ENCODE measurements at places on chromosomes 5 and 9.

GRCh38 chr9:20292002-20292401 is 330.3 kb downstream of the MLLT3 start:
- no peak for DNase-seq

GRCh38 chr5:14129123-14129522 is 14.0 kb upstream of the TRIO start:
- DNase-seq = no peak

GRCh38 chr9:2159521-2160454 is 144.6 kb downstream of the SMARCA2 start:
- no peak for DNase-seq

DNA sequence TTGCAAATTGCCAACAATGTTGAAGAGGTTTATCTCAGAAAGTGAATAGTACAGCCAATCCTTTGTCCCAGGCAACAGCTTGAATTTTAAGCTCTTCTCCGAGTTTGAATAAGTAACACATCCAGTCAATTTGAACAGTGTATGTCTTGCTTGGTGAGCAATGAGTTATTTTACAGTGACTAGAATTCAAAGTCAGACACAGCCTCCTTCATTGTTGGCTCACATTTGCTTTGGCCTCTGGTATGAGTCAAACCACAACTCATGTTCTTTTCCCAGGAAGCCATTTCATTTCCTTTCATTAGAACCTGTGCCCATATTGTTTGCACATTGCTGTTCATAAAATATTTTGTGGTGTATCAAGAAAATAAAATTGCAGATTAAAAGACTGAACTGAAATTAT is 622.0 kb upstream of the DAB2 start:
- DNase-seq = no peak

DNA sequence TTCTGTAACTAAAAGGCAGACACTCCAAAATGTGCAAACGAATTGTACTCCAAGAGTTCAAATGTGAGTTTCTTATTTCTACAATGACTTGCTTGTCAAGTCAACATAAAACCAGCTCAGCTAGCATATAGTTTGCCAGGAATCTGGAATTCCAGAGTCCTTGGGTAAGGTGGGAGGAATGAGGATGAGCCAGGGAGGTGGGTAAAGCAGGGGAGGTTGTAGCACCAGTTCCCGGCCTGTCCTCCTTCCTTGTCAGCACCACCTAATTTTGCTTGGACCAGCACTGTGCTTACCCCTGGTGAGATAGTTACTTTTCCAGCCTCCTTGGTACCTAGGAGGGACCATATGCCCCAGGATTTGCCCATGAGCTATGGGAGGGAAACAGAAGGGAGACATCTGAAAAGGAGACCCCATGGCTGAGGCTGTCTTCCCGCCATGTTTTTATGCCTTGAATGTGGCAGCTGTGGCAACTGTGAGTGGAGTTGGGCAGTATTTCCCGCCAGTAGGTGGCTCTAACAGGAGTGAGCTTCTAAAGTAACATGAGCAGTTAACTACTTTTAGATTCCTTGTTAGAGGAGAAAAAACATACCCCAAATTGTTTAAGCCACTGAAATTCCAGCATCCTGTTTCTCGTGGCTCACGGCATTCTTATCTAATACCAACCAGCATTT is 302.5 kb downstream of the TENT4A start:
- DNase-seq = no peak

DNA sequence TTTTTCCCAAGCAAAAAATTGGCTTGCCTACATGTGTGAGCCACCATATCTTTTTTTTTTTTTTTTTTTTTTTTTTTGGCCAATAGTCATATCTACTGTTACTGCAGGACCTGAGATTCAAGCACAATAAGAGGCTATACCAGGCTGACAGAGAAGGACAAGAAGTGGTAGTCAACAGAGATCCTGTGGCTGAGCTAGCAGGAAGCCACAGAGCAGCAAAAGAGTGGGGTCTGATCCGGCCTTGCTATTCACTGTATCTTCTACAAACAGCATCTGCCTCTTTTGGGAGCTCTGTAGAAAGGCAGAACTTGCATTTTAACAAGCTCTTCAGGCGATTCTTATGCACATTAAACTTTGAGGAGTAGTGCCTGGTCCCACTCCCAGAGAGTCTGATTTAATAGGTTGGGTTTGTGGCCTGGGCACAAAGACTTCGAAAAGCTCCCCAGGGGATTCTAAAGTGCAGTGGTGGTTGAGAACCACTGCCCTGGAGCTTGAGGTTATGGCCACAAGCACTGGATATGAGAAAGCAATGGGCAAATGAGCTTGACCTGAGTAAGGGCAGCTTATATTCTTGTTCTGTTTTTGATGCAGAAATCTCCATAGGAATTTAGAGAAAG is 162.8 kb downstream of the PIK3R1 start:
- DNase-seq = no peak

- DNase-seq = no peak
Measured at GRCh38 chr5:23234197-23234596, 273.2 kb upstream of the PRDM9 start.

DNA sequence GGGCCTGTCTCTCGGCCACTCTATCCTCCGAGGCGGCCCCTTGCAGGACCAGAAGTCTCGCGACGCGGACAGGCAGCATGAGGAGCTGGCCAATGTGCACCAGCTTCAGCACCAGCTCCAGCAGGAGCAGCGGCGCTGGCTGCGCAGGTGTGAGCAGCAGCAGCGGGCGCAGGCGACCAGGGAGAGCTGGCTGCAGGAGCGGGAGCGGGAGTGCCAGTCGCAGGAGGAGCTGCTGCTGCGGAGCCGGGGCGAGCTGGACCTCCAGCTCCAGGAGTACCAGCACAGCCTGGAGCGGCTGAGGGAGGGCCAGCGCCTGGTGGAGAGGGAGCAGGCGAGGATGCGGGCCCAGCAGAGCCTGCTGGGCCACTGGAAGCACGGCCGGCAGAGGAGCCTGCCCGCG is 283.5 kb downstream of the ARHGEF28 start:
- no peak for DNase-seq

GRCh38 chr5:33850100-33850594 is 41.6 kb downstream of the ADAMTS12 start:
- no peak for DNase-seq

DNA sequence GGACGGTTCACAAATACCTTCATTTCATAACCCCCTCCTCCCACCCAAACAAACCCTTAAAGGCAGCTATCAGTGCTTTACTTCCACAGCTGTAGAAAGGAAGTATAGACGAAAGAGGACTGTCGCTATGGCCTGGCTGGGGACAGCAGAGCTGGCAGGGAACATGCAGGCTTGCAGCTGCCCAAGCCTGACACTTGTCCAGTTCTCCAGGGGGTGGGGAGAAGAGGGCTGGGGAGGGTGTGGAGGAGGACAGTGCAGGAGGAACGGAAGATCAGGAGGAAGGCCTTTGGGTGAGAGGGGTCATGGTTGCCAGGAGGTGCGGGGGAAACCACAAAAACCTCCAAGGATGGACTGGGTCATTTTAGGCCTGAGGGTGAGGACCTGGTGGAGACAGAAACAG is 25.9 kb downstream of the ARPC5L start:
- DNase-seq = no peak

DNA sequence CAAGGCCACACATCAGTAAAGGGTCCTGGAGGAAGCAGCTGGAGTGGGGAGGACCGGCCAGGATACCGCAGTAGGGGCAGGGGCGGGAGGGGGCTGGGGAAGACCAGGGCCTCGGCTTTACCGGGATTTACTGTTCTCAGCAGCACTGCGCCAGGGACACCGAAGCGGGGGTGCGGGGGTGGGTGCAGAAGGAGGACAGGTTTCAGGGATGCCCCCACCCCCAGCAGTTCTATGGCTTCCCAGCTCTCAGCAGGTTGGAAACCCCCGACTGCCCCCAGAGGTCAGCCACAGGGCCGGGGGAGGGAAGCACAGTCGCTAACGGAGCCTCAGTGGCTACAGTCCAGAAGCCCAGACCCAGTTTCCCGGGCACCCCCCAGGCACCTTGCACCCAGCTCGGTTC is 21.3 kb downstream of the NR5A1 start:
- DNase-seq = no peak

DNA sequence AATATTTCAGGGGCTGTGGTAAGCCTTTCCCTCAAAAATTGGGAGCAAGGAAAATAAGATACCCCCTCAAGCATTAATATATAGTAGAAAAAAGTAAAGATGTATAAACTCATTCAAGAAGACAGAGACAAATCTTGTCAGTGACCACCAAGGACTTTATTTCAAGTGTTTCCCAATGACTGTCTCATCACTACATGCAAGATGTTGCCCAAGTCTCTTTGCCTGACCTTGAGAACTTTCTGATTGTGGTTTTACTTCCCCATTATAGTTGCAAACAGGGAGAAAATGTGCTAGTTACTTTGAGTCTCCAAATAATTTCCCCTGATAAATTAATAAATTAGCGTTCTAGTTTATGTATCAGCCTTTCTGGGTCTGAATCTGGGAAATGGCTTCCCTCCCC is 4.0 kb upstream of the SLC46A2 start:
- no peak for DNase-seq

DNA sequence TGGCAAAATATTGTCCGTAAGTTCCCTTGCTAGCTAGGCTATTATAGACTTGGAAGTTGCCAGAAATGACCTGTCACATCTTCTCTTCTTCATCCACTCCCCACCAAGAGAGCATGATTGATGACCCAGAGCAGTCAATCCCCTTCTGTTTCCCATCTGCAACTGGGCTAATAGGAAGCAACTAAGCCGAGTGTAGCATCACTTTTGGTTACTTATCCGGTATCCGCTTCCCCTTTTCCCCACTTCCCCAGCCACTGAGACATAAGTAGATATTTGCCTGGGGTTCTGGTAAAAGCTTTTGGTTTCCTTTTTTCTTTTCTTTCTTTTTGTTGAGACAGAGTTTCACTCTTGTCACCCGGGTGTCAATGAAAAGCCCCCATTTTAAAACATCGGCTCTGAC is 29.4 kb upstream of the LIFR start:
- no peak for DNase-seq

DNA sequence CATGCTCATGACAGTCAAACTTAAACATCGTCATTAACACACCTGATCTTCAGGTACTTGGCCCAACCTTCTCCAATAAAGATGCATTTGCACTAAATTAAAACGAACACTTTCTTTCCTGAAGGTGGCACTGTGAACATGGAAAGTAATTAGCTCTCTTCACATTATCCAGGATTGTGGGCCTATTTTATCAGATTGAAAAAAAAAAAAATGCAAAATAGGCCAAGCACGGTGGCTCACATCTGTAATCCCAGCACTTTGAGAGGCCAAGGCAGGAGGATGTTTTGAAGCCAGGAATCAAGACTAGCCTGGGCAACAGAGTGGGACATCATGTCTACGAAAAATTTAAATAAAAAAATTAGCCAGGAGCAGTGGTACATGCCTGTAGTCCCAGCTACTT is 14.4 kb upstream of the CDC20B start:
- DNase-seq = no peak

DNA sequence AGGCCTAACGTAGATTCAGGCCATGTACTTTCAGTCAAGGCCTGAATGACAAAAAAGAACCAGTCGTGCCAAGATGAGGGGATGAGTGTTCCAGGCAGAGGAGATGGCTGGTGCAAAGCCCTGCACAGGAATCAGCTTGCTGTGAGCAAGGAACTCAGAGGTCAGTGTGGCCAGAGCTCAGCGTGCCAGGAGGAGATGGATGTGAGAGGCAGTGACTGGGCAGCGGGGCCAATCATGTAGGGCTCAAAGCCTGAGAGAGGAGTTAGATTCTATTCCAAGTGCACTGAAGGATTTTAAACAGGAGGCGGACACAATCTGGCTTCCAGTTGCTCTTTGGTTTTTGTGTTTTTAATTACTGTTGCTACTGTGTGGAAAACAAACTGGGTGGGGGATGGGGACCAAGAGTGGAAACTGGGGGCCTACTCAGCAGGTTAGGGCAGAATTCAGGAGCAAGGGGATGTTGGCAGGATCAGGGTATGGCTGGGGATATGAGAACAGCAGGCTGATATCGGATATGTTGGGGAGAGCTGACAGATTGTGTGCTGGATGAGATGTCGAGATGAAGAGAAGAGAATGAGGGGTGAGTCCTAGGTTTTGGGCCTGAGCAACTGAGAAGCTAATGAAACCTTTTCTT is 64.3 kb downstream of the ANGPTL2 start:
- no peak for DNase-seq

- DNase-seq = no peak
Measured at GRCh38 chr5:75510417-75510835, 1.0 kb downstream of the CERT1 start.

DNA sequence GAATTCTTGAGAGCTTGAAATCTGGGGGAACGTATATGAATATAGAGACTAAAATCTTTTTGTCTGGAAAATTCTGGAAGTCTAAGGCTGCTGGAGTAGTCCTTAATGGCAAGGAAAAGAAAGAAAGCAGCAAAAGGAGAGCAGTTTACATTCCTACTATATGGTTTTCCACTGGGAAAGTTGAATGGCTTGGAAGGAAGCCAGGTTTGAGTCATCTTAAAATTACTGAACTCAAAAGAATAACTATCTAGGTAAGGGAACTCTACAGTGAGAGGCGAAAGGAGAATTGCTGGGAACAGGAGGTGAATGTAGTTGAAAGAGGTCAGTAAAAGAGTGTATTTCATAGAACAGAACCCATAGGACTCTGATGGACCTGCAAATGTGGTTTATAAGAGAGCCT is 258.1 kb upstream of the EDIL3 start:
- no peak for DNase-seq

GRCh38 chr9:133971981-133972941 is 19.9 kb downstream of the VAV2 start:
- no peak for DNase-seq

DNA sequence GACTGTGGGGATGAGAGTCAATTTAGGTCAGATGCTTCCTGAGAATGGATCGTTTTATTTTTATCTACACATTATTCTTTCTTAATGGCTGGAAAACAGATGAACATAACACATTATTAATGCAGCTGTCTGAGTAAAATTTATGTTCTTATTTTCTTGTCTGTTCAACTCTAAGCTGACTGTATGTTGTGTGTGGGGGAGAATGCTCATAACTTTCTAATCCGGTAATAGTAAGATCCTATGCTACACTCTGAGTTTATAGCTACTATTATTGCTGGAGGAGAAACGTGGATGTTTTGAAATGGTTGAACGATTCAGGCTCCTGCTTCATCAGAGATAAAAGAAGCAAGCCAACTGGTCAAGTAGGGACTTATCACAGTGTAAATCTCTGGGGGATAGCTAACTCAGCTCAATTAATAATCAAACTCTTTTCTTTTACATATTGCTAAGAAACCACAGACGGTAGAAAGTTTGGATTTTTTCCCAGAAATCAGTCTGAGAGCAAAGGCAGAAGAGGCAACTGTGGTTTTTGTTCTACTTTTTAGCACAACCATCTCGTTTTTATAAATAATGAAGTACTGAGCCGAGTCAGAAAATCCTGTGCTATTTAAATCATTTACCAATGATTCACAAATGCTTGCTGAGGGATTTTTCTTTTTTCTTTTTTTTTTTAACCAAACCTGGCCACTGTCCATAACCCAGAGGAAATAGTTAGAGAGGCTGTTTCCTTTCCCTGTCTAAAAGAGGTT is 265.0 kb upstream of the FAM174A start:
- no peak for DNase-seq

Measured in T follicular helper cell (primary cell).